Islet precursor cell (in vitro differentiated cells): ENCODE measurements at places on chromosomes 3 and 15.

DNA sequence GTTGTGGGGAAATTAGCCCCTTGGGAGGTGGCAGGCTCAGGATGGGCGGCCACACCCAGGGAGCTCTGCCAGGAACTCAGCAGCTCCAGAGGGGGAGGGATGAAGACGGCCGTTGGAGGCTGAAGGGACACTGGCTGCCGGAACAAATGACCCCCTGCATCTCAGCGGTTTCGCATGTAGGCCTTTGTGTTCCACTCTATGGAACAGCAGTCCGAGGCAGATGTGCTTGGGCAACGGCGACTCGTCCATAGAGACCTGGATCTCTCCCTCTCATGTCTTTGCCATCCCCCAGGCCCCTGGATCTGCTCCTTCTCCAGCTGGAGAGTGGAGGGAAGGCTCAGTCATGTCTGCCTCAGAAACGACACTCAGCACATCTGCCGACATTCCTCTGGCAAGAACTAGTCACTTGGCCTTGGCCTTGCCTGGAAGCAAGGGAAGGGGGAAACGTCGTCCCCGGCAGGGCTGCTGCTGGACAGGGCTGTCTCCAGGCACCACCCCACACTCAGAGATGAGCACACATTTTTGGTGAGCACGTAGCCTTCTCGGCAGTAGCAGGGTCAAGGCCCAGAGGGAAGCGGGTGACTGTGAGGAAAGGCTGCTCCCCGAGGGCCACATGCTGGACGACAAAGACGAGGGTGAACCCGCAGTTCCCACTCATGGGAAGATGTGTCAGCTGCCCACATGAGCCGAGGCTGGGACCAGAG is 83.8 kb downstream of the ASB7 start:
- DNase-seq: no peak

DNA sequence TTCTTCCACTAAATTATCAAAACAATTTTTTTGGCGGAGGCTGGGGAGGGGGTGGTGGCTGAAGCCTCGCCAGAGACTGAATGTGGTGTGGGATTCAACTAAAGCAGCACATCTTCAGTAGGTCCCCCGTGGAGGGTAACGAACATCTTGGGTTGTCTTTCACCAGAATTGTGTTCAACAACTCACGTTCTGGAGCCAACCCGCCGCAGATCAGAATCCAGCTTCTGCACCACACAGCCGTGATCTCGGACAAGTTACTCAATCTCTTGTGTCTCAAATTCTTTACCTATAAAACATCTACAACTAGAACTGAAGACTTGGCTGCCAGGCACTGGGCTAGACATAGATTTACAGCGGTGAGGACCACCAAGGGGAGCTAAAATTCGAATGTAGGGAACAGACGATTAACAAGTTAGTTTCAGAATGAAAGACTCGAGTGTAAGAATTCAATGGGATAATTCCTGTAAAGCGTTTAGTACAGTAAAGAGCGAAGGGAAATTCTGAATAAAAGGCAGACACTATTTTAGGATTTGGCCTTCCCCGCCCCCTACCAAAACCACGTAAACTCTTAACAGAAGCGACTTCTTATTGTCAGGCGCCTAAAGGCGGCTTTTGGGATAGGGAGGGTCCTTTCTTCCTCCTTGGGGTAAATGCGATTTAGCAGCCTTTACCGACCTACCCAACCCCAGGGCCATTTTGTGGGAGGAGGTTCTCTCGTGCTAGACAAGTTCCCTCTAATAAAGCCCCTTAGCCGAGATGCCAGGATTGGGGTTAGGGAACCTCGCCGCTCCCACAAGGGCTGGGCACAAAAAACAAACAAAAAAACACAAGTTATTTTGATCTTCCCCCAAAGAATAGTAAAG is 697 bp upstream of the RAB5A start:
- DNase-seq: no peak

DNA sequence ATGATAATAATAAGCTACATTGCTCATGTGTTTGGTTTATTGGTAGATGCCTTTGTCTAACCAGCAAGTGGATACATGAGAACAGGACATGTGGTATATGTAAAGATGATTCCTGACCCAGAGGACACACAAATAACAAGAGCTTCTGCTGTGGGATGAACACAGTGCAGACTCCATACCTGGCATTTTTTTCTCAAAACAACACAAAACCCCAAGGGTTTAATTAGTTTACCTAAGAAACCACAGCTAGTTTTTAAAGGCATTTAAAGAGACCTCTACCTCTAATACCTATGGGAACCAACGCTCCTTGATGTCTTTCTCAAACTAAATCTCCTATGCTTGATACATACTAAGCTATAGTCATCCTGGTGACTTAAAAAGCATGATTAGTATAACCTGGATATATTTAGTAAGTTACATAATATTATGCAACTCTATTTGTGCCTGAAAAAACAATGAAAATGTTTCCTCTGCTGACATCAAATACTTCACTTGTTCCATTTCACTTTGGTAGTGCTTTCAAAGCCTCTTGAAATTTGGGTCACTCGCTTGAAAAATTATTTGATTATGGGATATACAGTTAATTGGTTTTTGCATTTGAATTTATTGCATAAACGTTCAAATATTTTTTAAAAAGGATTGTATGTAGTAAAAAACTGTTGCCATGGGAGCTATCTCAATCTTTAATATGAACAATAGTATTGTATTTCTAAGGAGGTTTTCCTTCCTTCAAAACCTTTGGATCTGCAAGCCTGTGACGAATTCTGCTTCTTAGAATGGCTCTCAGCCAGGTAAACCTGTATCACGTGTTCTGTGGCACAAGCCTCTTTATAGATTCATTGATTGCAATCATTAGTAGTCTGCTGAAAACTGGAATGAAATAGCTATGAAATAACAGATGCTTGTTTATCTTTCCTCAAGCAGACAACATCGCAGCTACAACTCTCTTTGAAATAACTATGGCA is 233.0 kb upstream of the KCNMB2 start:
- no peak for DNase-seq

- no peak for DNase-seq
These were observed 31.6 kb downstream of the PIK3CB start for GRCh38 chr3:138803006-138803653.

- DNase-seq: no peak
These were observed 136.0 kb upstream of the RAP2B start for GRCh38 chr3:153026026-153026425.

GRCh38 chr3:128606094-128606493 is 44.5 kb downstream of the RPN1 start:
- DNase-seq: no peak

DNA sequence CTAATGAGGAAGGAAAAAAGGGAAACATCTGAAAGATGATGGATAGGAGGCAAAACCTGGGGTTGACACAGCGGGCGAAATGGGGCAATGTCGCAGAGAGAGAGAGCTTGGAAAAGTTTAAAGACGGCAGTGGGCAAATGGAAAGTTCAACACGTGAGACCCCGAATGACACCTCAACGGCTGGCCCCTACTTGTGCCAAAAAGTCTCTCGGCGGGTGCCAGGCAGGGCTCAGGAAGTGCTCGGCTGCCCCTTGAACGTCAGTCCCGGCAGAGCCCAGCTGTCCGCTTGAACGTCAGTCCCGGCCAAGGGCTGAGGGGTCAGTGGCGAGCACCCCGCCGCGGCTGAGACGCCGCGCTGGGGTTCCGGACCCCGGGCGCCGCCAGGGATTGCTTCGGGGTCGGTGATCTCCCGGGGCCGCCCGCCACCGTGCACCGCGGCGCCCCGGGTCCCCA is 658 bp downstream of the EOGT start:
- peak; percentile 77 for DNase-seq

DNA sequence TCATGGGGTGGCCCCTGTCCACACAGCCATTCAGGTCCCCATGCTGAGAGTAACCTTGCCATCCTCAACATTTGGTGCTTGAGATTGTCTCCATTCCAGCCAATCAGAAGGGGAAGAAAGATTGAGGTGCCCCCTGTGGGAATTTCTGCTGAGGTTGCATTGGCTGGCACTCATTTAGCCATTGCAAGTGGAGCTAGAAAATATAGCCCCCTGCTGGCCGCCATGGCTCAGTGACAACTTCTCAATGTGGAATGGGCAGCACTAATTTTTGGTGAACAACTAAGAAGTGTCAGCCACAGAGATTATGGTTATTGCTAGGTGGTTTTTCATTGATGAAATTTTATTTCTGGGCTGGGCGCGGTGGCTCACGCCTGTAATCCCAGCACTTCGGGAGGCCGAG is 22.0 kb downstream of the COL6A6 start:
- peak; percentile 76 for DNase-seq
